K562 (cell line): ENCODE measurements at places on chromosomes 2 and 18.

DNA sequence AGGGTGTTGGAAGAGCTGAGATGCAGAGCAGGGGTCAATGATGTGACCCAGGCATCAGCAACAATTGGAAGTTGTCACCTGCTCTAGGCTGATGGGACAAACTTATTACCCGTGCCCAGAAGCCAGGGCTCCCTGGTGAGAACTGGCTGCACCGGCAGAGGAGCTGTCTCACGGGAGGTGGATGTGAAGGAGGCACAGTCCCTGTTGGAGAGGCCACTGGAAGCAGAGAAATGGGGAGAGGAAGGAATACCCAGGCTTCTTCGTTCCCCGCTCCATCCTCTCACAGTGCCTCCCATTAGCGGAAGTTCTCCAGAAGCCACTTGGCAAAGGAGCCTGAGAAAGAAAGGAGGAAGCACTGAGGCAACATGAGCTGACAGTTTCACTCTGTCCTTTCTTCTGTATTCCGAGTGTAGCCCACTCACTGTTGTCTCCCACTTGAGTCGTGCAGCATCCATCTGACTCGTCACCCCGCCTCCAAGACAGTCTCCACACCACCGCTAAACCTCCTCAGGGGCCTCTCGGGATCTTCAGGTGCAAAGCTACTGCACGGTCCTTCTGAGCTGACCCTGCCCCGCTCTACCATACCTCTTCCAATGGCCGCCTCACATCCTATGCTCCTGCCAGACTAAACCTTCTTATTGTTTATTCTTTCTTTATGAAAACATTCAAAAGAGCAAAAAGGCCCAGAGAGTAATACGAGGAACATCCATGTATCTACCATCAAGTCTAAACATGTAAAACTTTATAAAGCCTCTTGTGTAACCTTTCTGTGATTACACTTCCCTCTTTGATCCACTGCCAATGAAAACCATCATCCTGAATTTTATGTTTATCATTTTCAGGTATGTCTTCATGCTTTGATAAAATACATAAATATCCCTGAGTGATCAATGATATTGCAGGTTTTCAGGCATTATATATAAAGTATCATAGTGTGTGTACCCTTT, 19.1 kb upstream of the AFTPH start:
- no peak for DNase-seq

GRCh38 chr2:218754201-218754600, 27.7 kb upstream of the CYP27A1 start:
- no peak for DNase-seq

- DNase-seq = no peak
Observed at GRCh38 chr2:8526403-8526696, 155.5 kb upstream of the ID2 start.

- no peak for DNase-seq
Observed at GRCh38 chr18:1891641-1892040, 679.7 kb downstream of the METTL4 start.

- no peak for DNase-seq
Observed at GRCh38 chr18:5309888-5310470, 14.5 kb upstream of the ZBTB14 start.

DNA sequence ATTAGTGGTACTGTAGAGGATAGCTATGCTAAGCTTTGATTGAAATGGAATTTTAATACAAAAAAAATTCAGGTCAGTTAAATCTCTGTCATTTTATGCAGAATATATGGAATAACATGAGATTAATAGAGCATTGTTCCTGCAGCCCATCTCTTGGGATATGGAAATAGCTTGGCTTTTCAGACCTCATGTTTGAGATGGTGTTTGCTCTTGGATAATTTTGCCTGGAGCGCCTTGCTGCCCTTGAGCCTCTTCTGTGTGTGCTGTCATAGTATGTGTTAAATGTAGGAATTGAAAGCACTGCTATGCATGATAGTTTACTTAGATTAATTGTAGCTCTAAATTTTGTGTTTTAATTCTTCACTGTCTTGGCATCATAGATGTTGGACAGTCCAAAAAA, 27.7 kb downstream of the GALNT1 start:
- DNase-seq = no peak

DNA sequence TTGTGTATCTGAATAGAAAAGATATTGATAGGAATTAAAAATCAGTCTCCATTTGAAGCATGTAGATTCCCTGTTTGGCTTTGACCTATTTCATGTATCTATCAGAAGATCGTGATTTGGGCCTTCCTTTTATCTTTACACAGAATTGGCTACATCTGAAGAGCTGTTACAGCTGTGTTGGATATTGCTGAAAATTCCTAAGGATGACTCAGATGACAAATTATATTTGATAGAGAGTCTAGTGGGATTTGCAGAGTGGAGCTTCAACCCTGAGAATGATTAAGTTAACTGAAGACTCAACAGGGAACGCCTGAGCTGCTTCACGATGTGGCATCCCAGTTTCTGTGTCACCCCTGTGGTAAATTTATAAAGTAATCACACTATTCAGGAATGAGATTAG, 4.9 kb upstream of the COL3A1 start:
- no peak for DNase-seq

DNA sequence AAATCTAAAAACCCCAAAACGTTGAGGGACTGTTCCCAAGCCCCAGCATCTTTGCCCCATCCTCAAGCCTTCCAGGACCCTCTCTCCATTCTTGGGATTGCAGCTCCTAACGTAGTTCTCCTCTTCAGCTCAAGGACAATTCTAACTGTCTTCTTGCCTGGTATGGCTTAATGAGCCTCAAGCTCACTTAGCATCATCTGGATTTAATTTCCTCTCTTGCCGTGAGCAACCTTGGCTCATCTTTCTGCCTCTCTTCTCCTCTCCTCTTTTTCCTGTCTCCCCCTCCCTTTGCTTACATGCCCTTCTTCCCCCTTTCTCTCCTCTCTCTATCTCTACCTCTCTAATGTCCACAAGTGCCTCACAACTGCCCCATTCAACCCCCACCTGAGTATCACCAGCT, 44.2 kb downstream of the TACR1 start:
- no peak for DNase-seq
